ENCODE measurements at places on chromosomes 7 and 10.

GRCh38 chr10:69684020-69684980 lies 54.3 kb downstream of the FAM241B start:
- no peak for DNase-seq

- no peak for DNase-seq
These were observed 632.9 kb downstream of the ARL4A start for GRCh38 chr7:13320333-13320732.

GRCh38 chr10:86035791-86036543 lies 330.6 kb downstream of the GRID1 start:
- no peak for DNase-seq

- no peak for DNase-seq
These were observed 265.9 kb upstream of the SORCS1 start for GRCh38 chr10:107430446-107430845.

DNA sequence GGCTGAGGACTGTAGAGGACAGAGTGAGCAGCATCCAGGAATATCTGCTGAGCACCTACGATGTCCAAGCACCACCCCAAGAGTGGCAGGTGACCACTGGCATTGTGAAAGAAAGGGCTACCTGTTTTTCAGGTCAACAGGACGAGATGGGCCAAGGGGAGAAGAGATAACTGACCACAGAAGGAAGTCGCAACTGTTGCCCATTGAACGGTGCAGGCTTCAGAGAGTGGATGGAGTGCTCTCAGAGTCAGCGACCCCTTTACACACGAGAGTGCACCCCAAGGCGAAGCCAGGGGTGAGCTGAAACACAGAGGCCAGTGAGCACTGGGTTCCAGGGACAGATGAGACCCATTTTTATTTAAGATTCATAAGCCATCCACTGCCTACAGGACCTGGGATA lies 42.3 kb downstream of the HIPK2 start:
- DNase-seq, result no peak

GRCh38 chr7:98281757-98282606 lies 496 bp downstream of the BRI3 start:
- peak; percentile 59 for DNase-seq

GRCh38 chr7:29494350-29494749 lies 69.3 kb upstream of the PRR15 start:
- no peak for DNase-seq
